Left ventricle myocardium superior (tissue), 1 donor: ENCODE measurements at places on chromosomes 7 and 10.

GRCh38 chr7:82163586-82163985, 280.0 kb downstream of the CACNA2D1 start:
- DNase-seq, result no peak

DNA sequence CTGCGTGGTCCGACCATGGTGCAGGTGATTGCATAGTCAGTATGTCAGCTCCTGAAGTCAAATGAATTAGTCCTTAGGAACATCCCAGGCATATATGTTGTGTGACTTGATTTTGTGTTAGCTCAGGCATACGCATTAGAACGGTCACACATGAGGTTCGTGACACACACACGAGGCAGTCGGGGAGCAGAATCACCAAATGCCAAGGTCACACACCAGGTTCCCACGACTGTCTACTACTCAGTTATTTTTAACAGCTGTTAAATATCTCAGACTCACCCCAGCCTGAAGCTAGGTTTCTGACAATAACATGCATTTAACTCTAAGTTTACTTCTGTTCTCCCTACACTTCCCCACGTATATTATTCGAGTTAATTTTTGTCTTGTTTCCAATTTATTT, 54.8 kb downstream of the DYNC2I1 start:
- DNase-seq, result no peak

GRCh38 chr7:107220356-107220755, 51.6 kb downstream of the HBP1 start:
- no peak for DNase-seq

DNA sequence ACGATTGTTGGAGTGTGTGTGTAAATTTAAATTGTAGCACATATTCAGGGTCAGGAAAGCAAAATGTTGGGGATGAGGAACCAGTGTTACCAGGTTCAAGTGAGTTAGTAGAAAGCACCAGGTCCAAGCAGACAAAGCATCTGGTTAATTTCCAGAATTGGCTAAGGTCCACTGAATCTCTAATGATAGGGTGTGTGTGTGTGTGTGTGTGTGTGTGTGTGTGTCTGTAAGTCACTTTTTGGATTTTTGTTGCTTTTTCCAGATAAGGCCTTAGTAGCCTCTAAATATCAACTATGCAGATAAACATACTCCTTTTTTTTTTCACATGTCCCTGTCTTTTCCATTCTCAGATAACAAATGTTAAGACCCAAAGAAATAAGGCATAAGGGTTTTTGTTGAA, 36.6 kb upstream of the FMC1 start:
- no peak for DNase-seq

DNA sequence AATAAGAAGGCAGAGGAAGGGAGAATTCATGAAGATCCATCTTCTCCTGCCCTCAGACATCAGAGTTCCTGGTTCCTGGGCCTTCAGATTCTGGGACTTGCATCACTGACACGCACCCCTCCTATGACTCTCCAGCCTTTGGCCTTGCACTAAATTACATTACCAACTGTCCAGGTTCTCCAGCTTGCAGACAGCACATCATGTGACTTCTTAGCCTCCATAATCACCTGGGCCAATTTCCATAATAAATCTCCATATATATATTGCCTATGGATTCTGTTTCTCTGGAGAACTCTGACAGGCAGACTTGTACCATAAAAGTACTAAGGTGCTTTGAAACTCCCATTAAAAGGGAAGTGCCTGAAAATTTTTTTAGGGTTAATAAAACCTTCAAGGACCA, 23.2 kb downstream of the RSU1 start:
- DNase-seq, result no peak

GRCh38 chr10:63392224-63392623, 73.6 kb downstream of the JMJD1C start:
- no peak for DNase-seq

DNA sequence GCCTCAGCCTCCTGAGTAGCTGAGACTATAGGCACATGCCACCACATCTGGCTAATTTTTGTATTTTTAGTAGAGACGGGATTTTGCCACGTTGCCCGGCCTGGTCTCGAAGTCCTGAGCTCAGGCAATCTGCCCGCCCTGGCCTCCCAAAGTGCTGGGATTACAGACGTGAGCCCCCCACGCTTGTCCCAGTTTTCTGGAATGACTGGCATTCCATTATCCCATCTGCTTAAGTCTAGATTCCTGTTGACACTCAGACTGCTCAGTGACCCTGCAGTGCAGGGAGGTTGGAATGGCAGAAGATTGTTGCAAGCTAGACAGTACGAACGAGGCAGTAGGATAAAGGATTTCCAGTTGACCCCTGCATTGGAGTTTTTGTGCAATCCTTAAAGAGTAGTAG, 135.1 kb upstream of the NPS start:
- DNase-seq, result no peak

- DNase-seq, result no peak
These were observed 748.7 kb downstream of the AUTS2 start for GRCh38 chr7:70346844-70347462.
